ENCODE measurements at places on chromosomes 7 and 10.

- DNase-seq = no peak
Observed at GRCh38 chr10:112680586-112680985, 233.6 kb downstream of the VTI1A start.

DNA sequence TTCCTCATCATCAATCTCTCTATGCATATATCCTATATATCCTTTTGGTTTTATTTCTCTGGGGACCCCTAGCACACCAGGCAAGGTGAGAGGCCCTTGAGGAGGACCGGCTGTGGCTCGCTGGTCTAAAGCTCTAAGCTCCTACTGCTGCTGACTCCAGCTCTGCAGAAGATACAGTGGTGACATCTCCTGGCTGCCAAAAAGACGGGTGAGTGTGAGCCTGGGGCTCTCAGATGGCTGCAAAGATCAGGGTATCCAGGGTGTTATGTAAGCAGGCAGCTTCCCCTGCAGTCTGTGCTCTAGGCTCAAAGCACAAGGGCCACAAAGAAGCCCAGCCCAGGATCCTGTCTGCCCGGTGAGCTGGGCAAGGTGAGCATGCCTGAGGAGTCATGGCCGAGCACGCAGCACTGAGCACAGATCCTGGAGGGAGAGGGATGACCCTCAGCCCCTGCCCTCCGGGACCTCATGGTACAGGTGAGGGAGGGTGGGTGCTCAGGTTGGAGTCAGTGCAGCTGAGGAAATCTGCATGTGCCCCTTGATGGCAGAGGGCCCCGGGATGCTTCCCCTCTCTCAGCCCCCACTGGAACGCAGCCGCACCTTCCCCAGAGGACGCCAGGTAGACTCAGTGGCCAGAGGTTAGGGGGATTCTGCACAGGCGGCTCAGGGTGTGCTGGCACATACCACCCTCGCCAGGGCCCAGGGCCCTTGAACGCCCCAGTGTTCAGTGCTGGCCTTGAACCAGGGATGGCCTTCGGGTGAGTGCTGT is 95.4 kb upstream of the INSIG1 start:
- no peak for DNase-seq

- DNase-seq = no peak
Observed at GRCh38 chr7:41825927-41826480, 123.1 kb upstream of the INHBA start.

DNA sequence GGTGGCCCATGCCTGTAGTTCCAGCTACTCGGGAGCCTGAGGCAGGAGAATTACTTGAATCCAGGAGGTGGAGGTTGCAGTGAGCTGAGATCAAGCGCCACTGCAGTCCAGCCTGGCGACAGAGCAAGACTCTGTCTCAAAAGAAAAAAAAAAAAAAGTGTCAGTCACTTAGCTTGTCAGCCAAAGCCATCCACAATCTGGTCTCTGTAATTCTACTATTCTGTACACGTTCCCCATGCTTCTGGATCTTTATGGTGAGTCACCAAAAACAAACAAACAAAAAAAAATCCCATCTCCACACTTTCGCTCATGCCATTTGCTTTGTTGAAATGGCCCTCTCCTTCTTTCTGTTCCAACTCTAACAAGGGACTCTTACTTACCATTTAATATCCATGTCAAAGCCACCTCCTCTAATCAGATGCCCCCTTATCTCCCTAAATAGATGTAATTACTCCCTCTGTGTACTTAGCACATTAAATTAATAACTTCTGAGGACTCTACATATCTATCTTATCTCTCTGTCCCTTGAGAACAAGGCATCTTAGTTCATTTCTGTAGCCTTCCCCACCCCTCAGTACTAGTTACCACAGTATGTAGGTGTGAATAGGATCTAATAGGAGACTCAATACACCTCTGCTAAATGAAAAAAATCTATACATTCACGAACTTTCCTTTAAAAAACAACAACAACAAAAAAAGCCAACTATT is 128.4 kb downstream of the ELMO1 start:
- no peak for DNase-seq

DNA sequence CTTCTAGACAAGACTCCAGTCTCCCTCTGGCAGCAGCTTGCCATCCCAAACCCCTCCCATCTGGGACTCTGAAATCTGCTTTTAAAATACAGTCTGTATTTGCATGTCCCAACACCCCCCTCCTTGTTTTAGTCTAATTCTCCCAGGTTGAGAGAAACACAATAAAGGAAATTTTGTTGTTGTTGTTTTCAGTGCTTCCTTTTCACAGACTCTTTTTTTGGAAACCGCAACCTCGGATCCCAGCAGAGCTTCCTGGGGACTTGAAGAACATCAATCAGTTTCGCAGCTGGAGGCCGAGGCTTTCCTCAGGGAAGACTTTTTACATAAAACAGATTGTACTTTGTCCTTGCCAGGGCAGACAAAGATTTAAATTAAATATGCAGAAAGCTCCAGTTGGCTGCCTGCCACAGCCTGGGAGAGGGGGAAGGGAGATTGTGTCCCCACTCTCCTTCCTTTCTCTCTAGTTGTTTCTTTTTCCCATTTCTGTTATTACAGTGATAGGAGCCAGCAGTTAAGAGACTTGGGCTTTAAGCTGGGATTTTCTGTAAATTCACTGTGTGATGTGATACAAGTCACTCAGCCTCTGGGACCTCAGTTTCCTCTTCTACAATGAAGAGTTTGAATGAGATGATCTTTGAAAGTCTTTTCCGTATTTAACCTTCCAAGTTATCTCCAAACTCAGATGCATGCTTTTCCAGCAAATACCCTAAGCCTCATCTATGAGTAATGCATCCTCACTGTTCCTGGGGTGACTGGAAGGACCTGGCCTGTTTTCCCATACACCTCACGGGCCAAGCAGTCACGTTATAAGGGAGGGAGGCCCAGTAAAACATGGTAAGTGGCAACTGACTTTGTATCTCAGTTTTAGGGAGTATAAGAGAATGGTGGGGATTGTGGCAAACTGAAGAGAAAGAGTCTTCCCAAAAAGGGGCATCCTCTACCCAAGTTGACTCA is 192.3 kb downstream of the REEP3 start:
- DNase-seq = peak; percentile 91

- DNase-seq = peak; percentile 31
Observed at GRCh38 chr10:119872860-119873681, 428 bp upstream of the MCMBP start.

DNA sequence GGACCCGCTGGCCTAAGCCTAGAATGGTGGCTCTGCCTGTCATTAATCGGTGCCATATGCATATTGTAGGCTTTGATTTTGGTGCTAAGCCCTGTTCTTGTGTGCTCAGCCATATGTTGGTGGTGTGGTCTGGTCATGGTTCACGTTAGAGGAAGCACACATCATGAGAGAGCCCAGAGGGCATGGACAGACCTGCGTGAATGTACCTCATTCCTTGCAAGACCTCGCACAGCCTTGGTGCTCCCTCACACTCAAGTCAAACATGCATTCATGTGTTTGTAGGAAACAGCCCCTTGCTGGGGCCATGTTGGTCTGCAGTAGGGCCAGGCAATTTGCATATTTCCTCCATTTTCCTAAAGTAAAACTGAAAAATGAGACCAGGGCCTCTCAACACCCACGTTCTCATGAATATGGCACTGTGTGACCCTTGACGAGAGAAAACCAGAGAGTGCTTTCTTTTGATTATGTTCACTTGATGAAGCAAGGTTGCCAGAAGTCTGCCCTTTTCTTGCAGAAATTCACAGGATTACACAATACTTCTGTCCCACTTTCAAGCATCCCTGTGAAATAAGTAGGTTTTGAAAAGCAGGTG is 268.7 kb downstream of the CELF2 start:
- DNase-seq = no peak

DNA sequence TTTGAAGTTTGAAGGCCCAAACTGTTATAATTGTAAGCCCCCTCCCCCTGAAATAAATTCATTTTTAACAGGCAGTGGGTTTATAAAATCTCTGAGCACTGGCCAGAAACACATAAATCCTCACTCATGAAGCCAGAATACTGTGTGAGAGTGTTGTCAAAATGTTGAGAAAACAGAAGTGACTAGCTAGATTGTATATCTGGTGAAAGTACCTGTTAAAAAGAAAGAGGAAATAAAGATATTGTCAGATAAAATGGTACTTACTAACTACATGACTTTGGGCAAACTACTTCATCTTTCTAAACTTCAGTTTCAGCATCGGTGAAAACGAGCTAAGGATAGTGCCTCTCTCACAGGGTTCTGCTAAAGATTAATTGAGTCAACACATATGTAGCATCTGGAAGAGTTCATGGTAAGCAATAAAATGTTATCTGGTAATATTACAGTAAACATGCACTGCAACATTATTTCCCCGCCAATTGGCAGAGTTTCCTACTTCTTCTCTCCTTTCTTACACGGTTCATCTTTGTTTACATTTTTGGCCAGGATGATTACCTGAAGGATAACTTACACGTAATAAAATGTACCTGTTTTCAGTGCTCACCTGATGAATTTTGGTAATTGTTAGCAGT is 202.5 kb upstream of the CHRM2 start:
- DNase-seq = no peak

DNA sequence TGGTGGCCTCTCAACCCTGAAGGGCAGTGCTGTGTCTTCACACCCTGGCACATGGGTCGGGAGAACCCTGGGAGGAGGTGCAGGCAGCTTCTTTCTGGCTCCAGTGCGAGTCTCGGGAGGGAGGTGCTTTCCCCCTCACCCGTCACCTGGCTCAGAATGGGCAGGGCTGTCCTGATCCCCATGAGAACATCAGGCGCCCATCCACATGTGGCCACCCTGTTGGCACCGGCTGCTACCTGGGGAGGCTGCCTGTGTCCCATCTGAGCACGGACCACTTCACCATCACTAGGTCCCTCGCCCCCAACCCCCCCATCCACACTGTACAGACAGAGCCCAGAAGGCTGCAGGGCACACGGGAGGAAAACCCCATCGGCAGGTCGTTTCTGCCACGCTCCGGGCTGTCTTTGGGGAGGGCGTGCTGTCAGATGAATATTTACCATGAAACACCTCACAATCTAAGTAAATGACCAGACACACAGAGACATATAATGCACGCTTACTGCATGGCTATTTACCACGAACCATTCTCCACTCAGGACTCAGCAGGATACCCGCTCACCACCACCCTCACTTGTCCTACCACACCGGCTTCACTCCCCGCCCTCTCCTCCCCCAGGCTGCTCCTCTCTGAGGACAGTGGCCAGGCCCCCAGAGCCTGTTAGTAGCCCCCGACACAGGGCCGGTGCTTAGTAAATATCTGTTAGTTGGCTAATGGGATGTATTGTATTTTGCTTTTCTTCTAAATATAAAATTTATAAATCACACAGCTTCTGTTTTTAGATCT is 282.2 kb downstream of the DNAJB6 start:
- no peak for DNase-seq

- no peak for DNase-seq
Observed at GRCh38 chr7:155001756-155002410, 1.0 kb downstream of the PAXIP1 start.

DNA sequence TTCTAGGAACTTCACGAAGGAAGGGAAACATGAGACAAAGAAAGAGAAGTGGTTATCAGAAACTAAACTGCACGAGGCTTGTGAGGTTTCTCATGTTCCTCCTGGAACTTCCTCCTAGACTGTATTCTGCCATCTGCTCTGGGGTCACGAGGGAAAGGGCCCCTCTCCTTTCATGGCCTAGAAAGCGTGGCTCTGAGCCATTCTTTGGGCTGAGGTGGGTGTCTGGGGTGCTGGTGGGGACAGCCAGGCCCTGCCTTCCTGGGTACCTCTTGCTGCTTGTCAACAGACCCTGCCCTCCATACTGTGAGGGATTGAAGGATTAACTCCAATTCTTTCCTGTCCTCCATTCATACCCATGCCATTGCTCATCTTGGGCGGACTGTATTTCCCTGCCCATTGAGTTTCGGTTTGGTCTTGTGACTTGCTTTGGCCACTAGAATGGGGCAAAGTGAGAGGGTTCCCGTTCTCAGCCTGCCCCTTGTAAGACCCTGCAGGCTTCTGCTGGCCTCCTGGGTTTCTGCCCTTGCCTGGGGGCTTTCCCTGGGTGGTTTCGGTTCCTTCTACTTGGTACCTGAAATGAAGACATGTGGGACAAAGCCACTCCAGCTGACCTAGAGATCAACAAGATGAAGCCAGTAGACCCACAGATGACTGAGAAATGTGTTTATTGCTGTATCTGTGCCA is 14.9 kb upstream of the GIMAP8 start:
- DNase-seq = no peak

DNA sequence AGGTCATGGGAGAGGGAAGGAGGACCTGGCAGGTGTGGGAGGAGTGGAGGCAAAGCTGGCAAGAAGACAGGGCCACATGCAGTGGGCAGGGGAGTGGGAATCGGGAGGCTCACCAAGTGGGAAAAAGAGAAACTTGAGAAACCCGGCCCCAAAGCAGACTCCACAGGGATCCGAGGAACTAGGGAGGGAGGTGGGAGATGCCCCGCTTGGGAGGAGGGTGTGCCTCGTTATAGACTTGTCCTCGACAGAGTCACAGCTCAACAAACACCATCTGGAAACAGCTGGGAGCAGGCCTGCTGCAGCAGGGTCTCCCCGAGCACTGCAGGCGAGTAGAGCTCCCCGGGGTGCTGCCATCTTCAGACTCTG is 54.8 kb downstream of the MKI67 start:
- DNase-seq = no peak

GRCh38 chr7:148334959-148335577 is 255.5 kb upstream of the C7orf33 start:
- DNase-seq = no peak

DNA sequence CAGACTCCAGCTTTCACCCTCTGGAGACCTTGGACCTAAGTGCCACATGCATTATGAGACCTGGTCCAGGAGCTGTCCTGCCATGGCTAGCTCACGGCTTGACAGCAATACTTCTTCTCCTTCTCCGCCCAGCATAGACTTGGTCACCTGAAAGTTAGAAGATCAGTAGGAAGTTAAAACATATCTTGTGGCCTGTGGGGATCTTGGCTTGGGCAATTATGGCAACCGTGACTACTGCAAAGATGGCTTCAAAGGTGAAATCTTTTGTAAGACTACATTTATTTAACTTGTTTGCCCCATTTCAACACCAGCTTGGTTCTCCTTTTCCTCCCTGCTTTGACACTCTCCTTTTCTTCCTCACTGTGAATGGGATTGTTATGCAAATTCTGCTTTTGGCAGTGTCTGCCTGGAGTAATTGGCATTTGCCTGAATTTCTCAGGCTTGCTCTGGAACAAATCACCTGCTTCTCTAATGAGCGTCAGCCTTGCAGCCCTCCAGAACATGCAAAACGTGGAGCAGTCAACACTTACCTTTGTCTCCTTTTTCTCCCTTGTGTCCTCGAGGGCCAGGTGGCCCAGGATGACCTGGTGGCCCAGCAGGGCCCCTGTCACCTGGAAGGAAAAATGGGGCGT is 53.4 kb downstream of the COL17A1 start:
- DNase-seq = no peak

- no peak for DNase-seq
Observed at GRCh38 chr7:37901890-37902524, 14.6 kb downstream of the SFRP4 start.

GRCh38 chr10:58435297-58435985 is 50.2 kb downstream of the TFAM start:
- DNase-seq = no peak

- no peak for DNase-seq
Observed at GRCh38 chr10:83636826-83637225, 502.5 kb upstream of the GHITM start.

GRCh38 chr10:132554991-132555647 is 17.5 kb downstream of the INPP5A start:
- DNase-seq = no peak
